ENCODE measurements at places on chromosomes 2 and 18.

DNA sequence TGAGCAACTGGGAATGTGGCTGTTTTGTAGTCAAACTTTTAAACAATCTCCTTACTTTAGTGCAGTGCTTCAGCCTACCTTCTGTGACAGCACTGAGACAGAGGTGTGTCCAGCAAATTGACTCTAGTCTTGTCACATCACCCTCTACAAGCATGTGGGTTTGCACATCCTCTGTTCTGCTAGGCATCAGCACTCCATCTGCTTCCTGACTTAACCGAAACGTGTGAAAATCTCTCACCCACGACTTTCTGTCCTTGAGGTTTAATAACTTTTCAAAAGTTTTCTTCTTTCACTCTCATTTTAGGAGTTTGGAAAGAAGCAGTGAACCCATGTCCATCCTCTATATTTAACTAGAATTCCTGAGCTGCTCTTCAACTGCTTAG lies 42.6 kb downstream of the TTR start:
- DNase-seq, result no peak

DNA sequence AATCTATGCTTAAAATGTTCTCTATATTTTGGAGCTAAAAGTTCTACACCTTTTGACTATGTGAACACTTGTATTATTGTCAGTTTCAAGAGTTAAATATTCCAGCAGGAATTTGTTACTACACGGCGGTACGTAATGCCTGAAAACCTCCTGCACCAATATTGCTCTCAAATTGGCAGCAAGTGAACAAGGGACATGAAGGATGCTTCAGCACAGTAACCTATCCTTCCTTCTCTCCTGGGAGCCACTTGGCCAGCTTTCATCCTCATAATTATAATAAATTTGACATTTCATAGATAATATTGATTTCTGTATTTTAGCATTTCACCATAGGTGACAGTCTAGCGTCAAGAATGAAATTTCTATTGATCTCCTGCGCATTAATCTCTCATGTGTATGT lies 197.6 kb downstream of the NR4A2 start:
- no peak for DNase-seq

DNA sequence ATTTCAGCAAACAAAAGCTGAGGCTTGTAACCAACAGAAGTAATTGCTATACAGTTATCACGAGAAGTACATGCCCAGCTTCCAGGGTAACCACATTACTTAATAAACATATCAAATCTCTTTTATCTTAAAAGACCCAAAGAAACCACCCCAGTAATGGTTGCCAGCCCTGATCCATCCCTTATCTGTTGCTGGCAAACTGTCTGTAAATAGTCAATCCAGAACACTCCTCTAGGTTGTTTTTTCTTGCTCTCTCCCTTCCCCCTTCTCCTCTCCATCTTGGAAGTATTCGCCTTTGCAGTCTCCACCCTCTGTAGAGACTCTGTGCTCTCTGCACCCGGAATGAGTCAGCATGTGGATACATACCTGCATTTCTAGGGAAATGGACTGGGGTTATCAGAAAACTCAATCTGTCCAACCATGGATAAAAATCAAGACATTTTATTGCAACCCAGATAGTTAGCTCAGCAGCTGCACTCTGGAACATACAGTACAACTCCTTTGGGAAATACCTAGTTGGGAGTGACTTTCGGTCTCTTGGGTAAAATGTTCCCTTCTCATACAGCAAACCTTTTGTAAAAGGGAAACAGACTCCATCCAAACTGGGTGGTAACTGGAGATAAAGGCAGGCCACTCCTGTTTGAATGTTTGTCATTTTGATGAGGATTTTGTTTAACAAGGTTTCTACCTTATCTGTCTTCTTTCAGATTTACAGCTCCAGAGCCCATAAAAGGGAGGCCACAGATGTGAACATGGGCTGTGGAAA lies 123.5 kb upstream of the FOSL2 start:
- no peak for DNase-seq

GRCh38 chr18:27608742-27609141 lies 423.6 kb upstream of the CHST9 start:
- DNase-seq, result peak; percentile 4

GRCh38 chr2:170770606-170771420 lies 635 bp downstream of the ERICH2 start:
- DNase-seq, result peak; percentile 75

Data from SK-MEL-5 (cell line).